ENCODE measurements at places on chromosomes 7 and 10.

DNA sequence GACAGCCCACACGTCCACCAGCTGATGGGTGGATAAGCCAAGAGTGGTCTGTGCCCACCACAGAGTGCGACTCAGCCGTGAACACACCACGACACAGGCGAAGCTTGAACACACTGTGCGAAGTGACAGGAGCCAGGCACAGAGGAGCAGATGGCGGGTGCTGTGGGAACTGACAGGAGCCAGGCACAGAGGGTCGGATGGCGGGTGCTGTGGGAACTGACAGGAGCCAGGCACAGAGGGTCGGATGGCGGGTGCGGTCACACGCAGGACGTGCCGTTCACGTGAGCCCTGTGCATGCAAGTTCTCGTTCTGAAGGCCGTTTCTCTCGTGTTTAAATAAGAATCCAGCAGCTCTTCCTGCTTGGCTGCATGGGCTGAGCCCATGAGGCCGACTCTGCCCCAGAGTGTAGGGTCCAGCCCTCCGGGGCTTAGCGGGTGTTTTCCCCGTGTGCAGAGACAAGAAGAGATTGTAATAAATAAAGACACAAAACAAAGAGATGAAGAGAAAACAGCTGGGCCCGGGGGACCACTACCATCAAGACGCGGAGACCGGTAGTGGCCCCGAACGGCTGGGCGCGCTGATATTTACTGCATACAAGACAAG lies 5.9 kb upstream of the ADAP1 start:
- no peak for DNase-seq

- DNase-seq: no peak
Observed at GRCh38 chr7:44162785-44163395, 21.8 kb upstream of the MYL7 start.

DNA sequence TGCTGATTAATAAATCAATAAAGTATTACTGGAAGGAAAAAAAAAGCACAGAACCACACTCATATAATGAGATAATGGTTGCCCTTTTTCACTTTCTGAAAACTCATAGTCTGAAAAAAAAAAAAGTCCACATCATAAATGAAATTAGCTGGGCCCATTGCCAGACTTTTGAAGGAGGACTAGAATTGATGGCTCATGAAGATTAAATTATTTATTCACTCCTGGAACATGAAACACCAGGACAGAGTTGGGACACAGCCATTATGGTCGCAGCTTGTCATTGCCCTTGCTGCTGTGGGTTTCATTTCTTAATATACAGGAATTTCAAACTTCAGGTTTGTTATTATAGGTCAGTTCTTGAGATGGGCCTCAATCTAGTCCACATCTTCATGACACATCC lies 91.9 kb downstream of the CNTNAP2 start:
- DNase-seq: no peak

DNA sequence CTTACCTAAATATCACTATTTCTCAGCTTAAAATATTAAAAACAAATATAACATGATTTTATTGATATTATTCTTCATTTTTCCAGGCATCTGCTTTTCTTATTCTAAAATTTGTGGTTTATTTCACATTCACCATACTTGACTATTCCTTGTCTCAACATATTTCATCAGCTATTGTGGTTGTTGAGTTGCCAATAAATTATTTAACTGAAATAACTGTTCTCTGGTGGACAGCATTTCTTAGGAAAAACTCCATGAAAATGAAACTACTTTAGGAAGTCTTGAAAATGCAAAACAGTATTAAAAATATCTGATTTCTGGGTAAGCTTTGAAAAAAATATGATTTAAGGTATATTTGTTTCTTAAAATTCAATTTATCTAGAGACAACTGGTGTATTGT lies 122.9 kb upstream of the SEMA3A start:
- DNase-seq: no peak

DNA sequence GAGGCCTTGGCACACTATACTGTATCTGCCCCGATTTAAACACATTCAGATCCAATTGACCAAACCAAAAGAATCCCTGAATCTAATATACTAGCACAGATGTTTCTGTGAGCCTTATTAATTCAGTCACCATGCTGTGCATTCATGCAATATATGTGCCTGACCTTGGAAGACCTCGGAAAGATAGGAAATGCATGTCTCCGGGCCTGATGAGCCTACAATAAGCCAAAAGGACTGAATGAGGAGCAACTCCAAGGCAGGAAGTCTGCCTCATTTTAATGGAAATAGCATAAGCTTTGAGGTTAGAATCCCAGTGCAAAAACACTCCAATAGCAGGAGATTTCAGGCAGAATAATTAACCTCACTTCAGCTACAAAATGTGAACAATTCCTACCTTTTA lies 316.7 kb downstream of the LRRTM3 start:
- DNase-seq: no peak

DNA sequence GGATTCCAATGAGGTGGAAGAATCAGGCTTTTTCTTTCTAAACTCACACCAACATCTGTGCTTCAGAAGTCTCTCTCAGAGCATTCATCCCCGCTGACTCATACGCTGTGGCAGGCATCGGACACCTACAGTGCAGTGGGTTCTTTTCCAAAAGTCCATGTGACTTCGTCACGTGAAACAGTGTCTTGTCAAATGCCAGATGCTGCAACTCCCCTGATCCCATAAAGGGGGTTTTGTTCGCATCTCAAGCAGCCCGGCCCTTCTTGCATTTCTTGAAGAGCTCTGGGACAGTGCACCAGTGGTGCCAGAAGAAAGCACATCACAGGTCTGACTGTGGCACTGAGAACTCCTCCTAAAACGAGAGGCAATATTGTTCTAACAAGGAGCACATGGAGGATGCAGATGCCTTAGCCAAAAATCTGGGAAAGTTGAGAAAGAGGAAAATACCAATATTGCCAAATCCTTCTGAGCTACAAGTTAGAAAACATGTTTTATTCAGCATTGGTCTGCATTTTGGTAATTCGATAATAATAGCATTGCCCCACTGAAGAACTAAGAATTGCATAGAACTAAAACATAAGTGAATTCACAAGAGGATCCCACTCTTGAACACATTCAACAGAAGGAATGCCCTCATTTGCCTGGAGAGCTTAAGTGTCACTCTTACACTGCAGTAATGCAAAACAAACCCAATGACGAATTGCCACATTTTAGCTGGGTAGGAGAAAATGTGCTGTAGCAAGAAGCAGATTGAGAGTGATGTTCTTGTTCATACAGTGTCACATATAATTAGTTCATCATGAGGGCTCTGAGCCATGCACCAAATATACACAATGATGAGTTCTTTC lies 204.4 kb downstream of the CXCL12 start:
- DNase-seq: no peak

GRCh38 chr10:18087355-18087754 lies 52.9 kb upstream of the CACNB2 start:
- DNase-seq: peak; percentile 26

- no peak for DNase-seq
Observed at GRCh38 chr10:57979956-57980355, 287.7 kb downstream of the IPMK start.

DNA sequence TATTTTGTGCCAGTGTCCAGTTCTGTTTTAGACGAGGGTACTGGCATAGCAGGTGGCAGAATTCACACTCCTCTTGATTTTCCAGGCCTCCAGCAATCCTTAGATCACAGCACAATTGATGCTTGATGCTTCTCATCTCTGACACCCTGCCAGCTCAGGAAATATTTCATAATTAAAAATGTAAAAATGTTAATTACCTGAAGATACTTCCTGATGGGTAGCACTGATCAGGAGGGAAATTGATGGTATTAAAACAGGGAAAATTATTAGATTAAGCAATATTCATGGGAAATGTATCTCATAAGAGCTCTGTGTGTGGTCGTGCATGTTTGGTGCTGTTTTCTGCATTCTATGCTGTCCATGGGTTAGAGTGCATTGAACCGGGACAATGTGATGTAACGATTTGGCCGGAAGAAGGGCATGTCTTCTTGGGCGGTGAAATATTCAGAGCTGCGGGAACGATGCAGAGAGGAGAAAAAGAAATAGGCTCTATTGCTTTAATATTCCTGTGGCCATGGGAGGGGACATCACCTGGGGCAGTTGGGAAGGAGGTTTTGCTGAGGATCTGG lies 43.7 kb upstream of the MKI67 start:
- no peak for DNase-seq

- no peak for DNase-seq
Observed at GRCh38 chr10:47358457-47358856, 10.3 kb downstream of the RBP3 start.

All from globus pallidus (tissue), 1 donor.